ENCODE measurements at places on chromosomes 16 and 17.

- DNase-seq: no peak
Measured at GRCh38 chr17:11900041-11900476, 97.2 kb downstream of the ZNF18 start.

DNA sequence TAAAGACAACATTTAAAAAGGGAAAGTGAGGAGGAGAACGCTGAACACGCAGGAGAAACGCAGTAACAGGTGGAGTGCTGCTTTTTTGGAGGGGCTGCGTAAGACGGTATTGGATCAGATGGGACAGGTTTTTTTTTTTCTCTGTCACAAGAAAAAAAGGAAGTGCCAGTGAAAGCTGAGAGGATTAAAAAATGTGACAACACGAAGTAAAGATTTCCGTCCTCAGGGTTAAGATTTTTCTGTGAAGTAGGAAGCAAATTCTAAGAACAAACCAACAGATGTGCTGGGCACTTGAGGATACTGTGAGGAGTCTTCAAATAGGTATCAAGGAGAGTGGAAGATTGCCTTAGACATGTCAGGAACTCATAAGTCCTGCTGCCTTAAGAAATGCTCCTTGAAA, 5.8 kb upstream of the ABCA9 start:
- DNase-seq: no peak

- DNase-seq: no peak
Measured at GRCh38 chr16:51816929-51817328, 665.9 kb upstream of the SALL1 start.

GRCh38 chr16:48526058-48526957, 83.7 kb downstream of the N4BP1 start:
- DNase-seq: peak; percentile 21

DNA sequence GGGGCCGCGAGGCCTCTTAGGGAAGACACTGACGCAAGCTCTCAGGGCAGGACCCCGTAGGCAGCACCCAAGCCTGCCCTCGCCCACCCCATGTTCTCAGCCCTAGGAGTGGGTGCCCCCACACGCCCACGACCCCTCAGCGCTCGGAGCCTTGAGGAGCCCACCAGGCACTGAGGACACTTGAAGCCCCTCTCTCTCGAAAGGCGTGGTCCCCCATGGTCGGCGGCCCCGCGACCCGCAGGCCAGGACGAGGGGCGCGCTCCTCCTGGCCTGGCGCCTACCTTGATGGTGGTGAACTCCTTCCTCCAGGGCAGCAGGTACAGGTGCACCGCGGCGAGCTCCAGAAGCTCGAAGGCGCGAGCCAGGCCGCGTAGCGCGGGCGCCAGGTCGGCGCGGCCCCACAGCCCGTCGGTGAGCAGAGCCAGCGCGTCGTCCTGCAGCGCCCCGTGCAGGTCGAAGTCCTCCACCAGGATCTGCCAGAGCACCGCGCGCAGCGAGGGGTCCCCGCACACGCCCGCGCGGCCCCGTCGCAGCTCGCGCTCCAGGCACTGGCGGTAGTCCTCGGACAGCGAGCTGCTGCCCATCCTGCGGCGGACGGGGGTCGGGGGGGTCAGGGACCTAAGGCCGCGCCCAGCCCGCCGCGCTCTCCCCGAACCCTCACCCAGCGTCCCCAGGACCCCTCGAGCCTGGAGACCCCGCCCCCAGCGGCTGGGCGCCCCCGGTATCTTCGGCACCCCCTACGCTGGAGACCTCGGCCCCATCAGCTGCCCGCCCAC, 668 bp downstream of the SPATA2L start:
- DNase-seq: peak; percentile 52
